NCI-H460 (cell line): ENCODE measurements at places on chromosomes 5 and 9. TPM values are rescaled to one million over a fixed set of nuclear protein-coding genes. Genes with fewer than 3 reads are reported as not detected.

PCDHGA4 gene
- 0.79 and 1.3 TPM in 2 replicates for total RNA-seq

DNA sequence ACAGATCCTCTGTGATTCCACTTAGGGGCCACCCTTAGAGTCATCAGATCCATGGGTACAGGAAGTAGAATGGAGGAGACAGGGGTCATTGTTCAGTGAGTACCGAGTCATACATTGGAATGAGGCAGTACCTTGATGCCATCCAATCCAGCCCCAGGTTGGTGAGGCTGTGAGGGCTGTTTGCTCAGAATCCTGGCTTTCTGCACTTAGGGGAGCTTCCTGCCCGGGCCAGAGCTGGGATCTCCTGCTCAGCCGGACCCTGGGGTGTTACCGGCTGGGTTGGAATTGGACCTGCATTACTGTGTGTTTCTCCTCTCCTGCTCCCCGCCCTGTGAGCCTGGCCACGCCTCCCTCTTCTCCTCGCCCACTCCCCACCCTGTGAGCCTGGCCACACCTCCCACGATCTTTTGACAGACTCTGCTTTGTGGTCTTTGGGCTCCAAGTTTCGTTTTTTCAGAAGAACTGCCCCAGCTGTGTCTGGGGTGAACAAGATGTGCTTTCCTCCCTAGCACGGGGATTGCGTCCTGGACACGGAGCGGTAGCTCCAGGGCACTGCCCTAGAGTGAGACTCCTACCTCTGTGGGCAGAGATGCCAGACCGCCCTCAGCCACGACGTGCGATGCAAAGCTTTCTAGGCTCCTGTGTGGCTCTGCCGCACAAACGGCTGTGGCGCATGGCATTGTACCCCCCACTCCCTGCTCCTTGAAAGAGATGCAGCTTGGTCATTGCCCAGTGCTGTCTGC, 15.4 kb downstream of the TRAF2 start:
- no peak for DNase-seq

GRCh38 chr5:148378670-148379069, 5.1 kb upstream of the FBXO38 start:
- no peak for DNase-seq

TERT gene
- 1.5 and 2.1 TPM in 2 replicates for total RNA-seq

DNA sequence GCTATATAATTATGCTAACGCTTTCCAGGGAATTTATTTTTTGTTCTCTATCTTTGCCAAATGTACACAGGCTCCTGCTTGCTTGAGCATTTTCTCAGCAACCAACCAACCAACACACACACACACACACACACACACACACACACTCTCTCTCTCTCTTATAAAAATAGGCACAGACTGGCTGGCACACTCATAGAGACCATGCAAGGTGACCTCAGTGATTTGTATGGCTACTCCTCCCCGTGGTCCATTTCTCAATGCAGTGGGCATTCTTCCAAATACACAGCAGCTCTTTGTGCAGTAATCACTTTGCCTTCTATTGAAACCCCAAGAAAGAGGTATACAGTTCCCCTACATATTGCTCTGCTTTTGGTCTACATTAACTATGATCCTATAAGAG, 416.0 kb downstream of the MAN2A1 start:
- no peak for DNase-seq

PCDHAC1 gene
- 0.92 and 1.1 TPM in 2 replicates for total RNA-seq

- no peak for DNase-seq
Measured at GRCh38 chr5:179749857-179750508, 17.4 kb downstream of the MAML1 start.

C5orf52 gene
- total RNA-seq: not detected in 2 replicates

GRCh38 chr9:113526841-113527240, 63.3 kb downstream of the RGS3 start:
- DNase-seq: no peak

RNF183 gene
- 0.32 TPM in 1 of 2 replicates, not detected in the other for total RNA-seq

DNA sequence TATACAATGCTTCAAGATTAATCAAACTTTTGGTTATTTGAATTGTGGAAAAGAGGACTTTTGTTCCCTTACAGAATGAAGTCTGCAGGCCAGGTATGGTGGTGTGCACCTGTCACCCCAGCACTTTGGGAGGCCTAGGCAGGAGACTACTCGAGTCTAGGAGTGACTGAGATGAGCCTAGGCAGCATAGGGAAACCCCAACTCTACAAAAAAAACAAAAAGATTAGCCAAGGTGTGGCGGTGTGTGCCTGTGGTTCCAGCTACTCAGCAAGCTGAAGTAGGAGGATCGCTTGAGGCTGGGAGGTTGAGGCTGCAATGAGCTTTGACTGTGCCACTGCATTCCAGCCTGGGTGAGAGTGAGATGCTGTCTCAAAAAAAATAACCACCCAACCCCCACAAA, 9.3 kb downstream of the CCNH start:
- no peak for DNase-seq

PIGO gene
- 32.2 and 33.9 TPM in 2 replicates for total RNA-seq

GRCh38 chr5:82325155-82325554, 47.0 kb upstream of the RPS23 start:
- no peak for DNase-seq

- DNase-seq: no peak
Measured at GRCh38 chr9:111878946-111879345, 17.7 kb upstream of the UGCG start.

- DNase-seq: no peak
Measured at GRCh38 chr9:14193328-14193990, 120.5 kb downstream of the NFIB start.

TRIM7 gene
- 46.8 and 54.3 TPM in 2 replicates for total RNA-seq

DNA sequence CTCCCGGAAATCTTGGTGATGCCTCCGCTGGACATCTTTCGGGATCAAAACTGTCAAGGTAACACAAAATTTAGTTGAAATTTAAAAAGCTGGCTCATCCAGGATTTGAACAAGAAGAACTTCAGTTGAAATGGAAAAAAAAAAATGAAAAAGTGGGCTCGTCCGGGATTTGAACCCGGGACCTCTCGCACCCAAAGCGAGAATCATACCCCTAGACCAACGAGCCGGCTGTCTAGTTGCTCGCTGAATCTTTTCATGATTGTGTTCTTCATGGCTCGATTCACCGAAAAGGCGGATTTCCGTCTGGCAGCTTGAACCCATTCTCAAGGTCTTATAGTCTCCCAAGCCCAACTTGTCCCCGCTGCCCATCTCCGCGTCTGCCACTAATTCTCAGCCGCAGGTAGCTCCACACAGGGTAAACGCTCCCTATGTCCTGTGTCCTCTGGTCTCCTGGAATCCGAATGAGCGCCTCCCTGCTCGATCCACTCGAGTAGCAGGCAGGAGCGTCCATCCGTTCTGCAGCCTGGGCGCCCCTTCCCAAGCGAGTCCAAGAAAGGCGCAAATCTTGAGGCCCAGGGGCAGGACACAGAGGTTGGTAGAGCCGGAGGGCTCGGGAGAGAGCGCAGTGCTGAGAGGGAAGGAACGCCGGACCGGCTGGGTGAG, 16.2 kb downstream of the TRIM7 start:
- DNase-seq: peak; percentile 89

- no peak for DNase-seq
Measured at GRCh38 chr9:126509718-126510117, 104.0 kb upstream of the LMX1B start.

- no peak for DNase-seq
Measured at GRCh38 chr5:35129921-35130485, 82.3 kb upstream of the AGXT2 start.

- no peak for DNase-seq
Measured at GRCh38 chr9:78698371-78698770, 401.4 kb downstream of the PSAT1 start.

- no peak for DNase-seq
Measured at GRCh38 chr9:116979456-116979855, 292.4 kb downstream of the TRIM32 start.

OTULINL gene
- 0.29 and 0.35 TPM in 2 replicates for total RNA-seq

JAKMIP2 gene
- total RNA-seq: 0.69 and 0.79 TPM in 2 replicates

TRPM6 gene
- 1.4 TPM in 2 replicates for total RNA-seq

DNA sequence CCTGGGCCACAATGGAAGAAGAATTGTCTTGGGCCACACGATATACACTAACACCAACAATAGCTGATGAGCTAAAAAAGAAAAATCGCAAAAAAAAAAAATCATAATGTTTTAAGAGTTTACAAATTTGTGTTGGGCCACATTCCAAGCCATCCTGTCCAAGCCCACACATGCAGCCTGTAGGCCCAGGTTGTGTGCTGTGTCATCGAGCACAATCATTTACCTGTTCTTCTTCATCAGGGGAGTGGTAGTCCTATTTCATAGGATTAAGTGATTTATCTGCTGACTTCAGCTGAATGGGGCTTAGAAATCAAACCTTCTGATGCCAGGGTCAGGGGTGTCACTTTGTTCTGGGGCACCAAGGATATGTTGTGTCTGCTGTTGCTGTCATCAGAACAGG, 44.6 kb upstream of the ELL2 start:
- DNase-seq: no peak

GRCh38 chr9:131747352-131747751, 7.5 kb upstream of the RAPGEF1 start:
- DNase-seq: peak; percentile 68

ROR2 gene
- total RNA-seq: 0.10 and 0.14 TPM in 2 replicates

INSL4 gene
- 3.3 and 4.6 TPM in 2 replicates for total RNA-seq

- no peak for DNase-seq
Measured at GRCh38 chr5:180523629-180524466, 29.7 kb downstream of the CNOT6 start.

SLC6A7 gene
- 1.6 TPM in 2 replicates for total RNA-seq

PTGES gene
- 25.9 and 27.4 TPM in 2 replicates for total RNA-seq

GRCh38 chr5:68966596-68966995, 127.2 kb upstream of the SLC30A5 start:
- no peak for DNase-seq

GRCh38 chr9:115042781-115043509, 75.0 kb downstream of the TNC start:
- DNase-seq: no peak
